ENCODE measurements at places on chromosomes 13 and 19. TPM values are rescaled to one million over a fixed set of nuclear protein-coding genes. Genes with fewer than 3 reads are reported as not detected.

The PRSS57 gene
- total RNA-seq, result not detected

The RPL28 gene
- total RNA-seq, result 453 TPM

The PEG3 gene
- total RNA-seq, result not detected

The C1QTNF9B gene
- not detected for total RNA-seq

The CPT1C gene
- total RNA-seq, result 0.53 TPM

The PRRG2 gene
- 0.43 TPM for total RNA-seq

DNA sequence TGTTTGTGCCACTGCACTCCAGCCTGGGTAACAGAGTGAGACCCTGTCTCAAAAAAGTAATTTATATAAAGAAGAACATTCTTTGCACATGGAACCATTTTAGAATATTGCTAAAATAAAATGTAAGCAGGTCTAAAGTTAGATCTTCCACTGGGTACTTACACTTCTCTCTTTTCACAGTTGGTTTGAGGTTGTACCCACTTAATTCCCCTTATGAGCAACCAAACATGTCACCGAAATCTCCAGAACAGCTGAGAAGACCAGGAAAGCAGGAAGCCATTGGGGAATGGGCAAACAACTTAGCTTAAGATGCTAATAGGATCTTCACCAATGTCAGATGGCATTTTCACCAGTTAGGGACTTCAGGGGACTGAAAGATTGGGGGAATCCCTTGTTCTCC, 18.8 kb downstream of the NLRP4 start:
- no peak for DNase-seq

GRCh38 chr13:113758651-113759524, at the start of gene TMEM255B:
TSS of gene TMEM255B (plus strand) at chr13:113759226. CDS start at chr13:113759270, 44 bp downstream.
- peak; percentile 41 for DNase-seq

- DNase-seq, result no peak
These were observed 121.6 kb upstream of the ZNF507 start for GRCh38 chr19:32223595-32224370.

- DNase-seq, result no peak
These were observed 8.5 kb upstream of the TPT1 start for GRCh38 chr13:45349438-45349837.

GRCh38 chr13:45320876-45321629, 19.9 kb downstream of the TPT1 start:
- no peak for DNase-seq

DNA sequence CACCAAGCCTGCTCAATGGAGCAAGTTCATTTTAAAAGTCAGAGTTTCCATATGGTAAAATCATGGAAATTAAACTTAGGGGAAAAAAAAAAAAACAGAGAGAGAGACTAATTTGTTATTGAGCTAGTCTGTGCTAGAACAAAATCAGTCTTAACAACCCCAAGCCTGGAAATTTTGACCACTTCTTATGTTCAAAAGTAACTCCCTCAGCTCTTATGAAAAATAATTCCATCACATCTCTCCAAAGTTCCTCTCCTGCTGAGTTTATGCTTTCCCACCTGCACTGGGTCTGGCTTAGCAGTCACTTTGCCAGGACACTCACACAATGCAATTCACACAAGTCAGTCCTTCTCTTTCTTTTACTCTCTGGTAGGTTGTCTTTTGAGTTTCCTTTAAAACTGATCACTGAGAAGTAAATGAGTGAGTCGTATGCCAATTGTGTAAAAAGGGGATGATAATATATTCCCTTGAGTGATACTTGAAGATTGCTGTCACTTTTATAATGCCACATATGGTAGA, 92.6 kb downstream of the ENOX1 start:
- DNase-seq, result no peak

- peak; percentile 90 for DNase-seq
These were observed 19.6 kb downstream of the AP2A1 start for GRCh38 chr19:49786376-49786820.

DNA sequence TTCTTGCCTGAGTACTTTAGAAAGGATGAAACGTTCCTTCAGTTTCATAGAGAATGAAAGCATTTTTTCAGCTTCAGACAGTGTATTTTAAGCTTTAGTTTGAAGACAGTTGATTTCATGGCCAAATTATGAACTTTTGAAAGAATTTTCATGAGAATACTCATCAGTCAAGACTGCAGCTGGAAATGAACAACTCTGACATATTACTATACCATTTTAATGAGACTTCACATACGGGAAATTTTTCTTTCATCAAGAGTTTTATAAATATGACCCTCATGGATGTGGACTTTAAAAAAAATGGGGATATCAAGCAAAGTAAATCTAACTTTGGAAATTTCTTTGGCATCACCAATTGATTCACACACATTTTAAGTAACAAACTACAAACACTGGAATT, 6.4 kb downstream of the LATS2 start:
- DNase-seq, result no peak

GRCh38 chr13:113840541-113841352, 23.1 kb downstream of the GAS6 start:
- no peak for DNase-seq

Measured in A172 (cell line).